ENCODE measurements at places on chromosomes 7 and 10.

GRCh38 chr10:15494850-15495506 lies 123.9 kb upstream of the FAM171A1 start:
- no peak for DNase-seq

GRCh38 chr7:29806995-29807841 lies 910 bp downstream of the WIPF3 start:
- DNase-seq = no peak

DNA sequence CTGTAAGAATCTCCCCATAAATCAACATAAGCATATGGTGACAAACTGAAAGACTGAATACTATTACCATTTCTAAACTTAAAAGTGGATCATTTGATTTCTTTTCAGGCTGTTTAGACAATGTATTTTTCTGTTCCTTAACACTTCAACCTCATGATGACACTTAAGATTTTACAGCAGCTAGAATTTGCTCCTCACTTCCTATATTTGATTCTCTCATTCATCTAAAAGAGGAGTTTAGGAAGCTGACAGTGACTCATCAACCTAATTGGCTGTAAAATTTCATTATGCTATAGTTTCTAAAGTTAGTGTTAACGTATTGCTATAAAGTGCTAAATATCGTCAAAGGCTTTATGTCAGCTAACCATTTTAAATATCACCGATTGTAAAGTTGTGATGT lies 478.7 kb downstream of the GRM8 start:
- no peak for DNase-seq

DNA sequence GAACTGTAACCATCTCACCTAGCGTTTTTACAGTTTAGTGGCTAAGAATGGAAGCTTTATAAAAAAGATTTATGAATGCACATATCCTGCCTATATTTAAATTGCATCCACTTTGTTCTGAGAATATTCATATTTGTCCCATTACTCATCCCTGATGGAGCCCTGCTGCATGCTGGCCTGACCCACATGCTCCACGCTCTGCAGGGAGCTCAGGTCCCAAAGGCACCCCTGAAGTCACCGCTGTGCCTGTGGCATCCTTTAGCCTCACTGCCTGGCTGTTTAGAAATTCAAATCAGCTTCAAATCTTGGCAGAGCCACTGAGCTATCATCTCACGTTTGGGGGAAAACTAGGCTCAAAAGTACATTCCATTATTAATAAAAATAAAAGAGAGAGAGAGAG lies 24.4 kb downstream of the C10orf90 start:
- no peak for DNase-seq

GRCh38 chr7:28356619-28357018 lies 55.7 kb upstream of the CREB5 start:
- no peak for DNase-seq

DNA sequence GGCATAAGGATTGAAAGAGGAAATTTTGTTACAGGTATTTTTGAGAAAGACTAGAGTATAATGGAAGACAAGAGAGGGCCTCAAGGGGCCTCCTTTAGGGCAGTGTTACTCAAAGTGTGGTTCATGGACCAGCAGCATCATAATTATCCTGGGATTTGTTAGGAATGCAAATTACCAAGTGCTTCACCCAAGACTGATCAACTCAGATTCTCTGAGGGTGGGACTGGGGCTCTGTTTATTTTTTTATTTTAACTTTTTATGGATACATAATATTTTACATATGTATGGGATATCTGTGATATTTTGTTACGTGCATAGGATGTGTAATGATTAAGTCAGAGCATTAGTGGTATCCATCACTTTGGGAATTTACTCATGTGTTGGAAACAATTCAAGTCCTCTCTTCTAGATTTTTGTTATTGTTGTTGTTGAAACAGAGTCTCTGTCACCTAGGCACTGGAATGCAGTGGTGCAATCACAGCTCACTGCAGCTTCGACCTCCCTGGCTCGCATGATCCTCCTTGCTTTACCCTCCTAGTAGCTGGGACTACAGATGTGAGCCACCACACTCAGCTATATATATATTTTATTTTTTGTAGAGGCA lies 2.2 kb upstream of the KCTD7 start:
- no peak for DNase-seq

- no peak for DNase-seq
Observed at GRCh38 chr7:130793855-130794618, 60.0 kb upstream of the KLF14 start.

- DNase-seq = no peak
Observed at GRCh38 chr10:75272896-75273295, 37.1 kb upstream of the COMTD1 start.

- no peak for DNase-seq
Observed at GRCh38 chr10:72850861-72851260, 42.7 kb upstream of the OIT3 start.

DNA sequence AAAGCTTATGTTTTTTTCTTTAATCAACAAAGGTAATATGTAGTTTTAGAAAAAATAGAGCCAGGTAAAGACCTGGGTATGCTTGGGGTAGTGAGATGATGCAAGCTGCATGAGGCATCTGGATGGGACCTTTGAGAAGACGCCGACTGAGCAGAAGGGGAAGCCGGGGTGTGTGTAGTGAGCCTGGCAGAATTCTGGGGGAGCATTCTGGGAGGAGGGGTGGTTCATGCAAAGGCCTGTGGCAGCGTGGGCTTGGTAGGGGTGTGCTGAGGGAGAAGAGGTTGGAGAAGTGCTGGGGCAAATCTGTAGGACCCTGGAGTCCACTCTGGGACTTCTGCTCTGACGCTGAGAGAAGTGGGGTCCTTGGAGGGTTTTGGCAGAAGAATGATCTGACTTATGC lies 33.9 kb upstream of the SHH start:
- no peak for DNase-seq

- no peak for DNase-seq
Observed at GRCh38 chr7:47371733-47372368, 210.1 kb downstream of the TNS3 start.

- DNase-seq = no peak
Observed at GRCh38 chr7:85685901-85686300, 499.0 kb upstream of the SEMA3D start.

GRCh38 chr7:130009848-130010688 lies 41.1 kb downstream of the ZC3HC1 start:
- DNase-seq = no peak

- no peak for DNase-seq
Observed at GRCh38 chr10:51596695-51597094, 102.7 kb downstream of the CSTF2T start.

- peak; percentile 18 for DNase-seq
Observed at GRCh38 chr7:93430917-93431588, 143.5 kb downstream of the CALCR start.

- DNase-seq = no peak
Observed at GRCh38 chr7:66697449-66698438, 42.8 kb upstream of the RABGEF1 start.

DNA sequence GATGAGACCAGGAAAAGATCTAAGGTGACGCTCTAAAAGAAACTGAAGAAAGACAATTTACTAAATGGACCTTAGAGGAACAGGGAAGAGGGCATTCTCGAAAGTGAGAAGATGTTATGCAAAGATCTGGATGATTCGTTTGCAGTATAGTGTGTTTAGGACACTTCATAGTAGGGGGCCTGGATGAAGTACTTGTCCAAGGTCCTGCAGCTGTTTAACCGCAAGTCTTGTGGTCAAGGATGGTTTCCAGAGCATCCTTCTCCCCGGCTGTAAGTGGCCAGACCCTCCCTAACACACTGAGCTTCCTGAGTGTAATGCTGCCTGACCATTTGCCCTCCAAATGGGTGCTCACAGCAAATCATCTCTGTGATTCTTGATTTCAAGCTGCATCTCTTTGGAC lies 101.6 kb downstream of the XPNPEP1 start:
- no peak for DNase-seq

GRCh38 chr7:142455392-142455791 lies 197.5 kb upstream of the PRSS58 start:
- DNase-seq = no peak

GRCh38 chr10:97025613-97026242 lies 160.0 kb downstream of the SLIT1 start:
- peak; percentile 64 for DNase-seq

GRCh38 chr7:41187322-41187721 lies 515.6 kb downstream of the INHBA start:
- DNase-seq = no peak

DNA sequence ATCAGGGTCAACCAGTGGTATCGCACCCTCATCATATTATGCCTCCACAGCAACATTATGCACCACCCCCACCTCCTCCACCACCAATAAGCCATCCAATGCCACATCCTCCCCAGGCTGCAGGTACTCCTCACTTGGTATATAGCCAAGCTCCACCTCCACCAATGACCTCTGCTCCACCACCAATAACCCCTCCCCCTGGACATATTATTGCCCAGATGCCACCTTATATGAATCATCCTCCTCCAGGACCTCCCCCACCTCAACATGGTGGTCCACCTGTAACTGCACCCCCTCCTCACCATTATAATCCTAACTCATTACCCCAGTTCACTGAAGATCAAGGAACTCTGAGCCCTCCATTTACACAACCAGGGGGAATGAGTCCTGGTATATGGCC lies 14.7 kb downstream of the CBLL1 start:
- no peak for DNase-seq
